Smooth muscle cell of the brain vasculature (primary cell): ENCODE measurements at places on chromosomes 12 and 14.

DNA sequence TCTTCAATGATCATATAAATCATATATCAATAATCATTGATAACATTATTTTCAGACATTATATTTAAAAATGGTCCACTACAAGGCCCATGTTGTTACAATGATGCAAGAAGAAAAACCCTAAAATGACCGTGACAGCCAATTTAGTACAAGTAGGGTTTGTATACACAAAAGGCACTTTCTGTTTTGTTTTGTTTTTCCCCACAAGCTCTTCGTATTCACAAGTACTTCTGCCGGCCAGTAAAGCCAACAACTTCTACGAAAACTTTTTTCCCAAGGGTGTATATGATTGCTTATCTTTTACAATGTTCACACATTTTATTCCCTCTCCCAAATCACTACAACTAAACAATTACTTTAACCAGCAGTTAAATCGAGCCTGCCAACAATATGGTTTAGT, 9.6 kb downstream of the PTPRB start:
- no peak for DNase-seq

DNA sequence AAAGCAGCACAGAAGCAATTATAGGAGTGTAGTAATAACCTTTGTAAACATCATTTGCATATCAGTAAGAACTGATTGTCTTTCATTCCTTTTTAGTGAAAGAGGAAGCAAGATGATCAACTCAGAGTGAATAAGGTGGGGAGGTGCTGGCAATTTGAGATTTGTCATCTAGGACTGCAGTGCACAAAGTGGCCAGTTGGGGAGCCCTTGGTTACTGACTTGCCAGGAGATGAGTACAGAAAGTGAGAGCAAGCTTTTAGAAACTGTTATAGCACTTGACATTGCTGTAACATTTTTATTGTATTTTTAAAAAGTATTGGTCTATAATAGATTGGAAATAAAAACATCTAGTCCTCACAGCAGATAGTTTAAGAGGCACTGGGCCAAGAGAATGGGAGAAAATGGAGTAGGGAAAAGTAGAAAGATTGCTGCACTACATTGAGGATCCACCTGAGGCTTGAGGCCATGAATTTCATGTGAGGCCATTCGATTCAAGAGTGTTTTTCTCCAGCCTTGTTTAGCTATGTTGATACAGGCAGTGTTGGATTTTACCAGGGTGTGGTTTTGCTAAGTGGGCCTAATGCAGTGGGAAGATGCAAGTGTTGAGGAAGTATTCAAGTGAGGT, 98.2 kb downstream of the SNAPC1 start:
- no peak for DNase-seq

- no peak for DNase-seq
These were observed 68.3 kb upstream of the DDX11 start for GRCh38 chr12:31005256-31005943.

DNA sequence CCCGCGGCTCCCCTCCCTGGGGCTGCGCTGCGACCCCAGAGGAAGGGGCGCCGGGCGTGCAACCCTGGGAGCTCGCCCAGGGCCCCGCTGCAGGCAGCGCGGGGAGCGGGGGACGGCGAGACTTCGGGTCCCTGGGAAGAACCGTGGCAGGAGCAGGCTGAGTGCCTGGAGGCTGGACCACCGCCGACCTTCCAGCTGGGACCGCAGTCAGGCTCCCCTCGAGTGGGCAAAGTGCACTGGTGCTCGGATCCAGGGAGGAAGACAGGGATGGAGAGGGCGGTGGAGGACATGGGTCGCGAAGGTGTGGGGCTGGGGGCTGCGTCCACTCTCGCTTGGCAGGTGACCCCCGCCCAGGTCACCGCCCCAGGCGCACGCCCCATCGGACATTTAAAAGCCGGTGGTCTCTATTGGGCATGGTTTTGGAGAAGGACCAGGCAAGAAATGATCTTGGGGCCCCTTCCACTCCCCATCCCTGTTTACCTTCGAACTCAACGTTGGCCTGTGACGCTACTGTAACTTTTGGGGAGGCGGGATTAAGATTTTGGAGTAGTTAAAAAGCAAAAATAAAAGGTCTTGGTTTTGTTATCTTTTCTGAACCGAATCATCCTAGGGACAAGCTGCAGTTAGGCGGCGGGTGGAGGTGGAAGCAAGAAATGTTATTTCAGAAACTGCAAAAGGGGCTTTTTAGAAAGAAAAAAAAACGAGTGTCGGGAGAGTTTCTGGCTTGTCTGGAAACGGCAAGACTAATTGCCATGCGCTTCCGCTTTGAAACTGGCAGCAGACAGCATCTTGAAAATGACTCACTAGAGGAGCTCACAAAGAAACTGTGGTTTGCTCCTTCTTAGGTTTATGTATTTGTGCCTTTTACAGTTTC, 1.0 kb downstream of the ELK3 start:
- DNase-seq: no peak

GRCh38 chr14:81849714-81850113, 316.1 kb upstream of the SEL1L start:
- no peak for DNase-seq

- DNase-seq: no peak
These were observed 6.6 kb upstream of the PPM1A start for GRCh38 chr14:60242429-60242828.

DNA sequence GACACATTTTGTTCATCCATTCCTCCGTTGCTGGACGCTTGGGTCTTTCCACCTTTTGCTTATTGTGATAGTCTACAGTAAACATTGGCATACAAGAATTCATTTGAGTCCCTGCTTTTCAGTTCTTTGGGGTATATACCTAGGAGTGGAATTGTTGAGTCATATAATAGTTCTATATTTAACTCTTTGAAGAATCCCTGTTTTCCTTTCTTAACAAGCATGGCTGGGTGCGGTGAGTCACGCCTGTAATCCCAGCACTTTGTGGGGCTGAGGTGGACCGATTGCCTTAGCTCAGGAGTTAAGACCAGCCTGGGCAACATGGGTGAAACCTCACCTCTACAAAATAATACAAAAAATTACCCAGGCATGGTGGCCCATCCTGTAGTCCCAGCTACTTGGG, 75.4 kb downstream of the CCDC92 start:
- no peak for DNase-seq

GRCh38 chr14:23182372-23183157, 895 bp downstream of the SLC7A8 start:
- DNase-seq: no peak

DNA sequence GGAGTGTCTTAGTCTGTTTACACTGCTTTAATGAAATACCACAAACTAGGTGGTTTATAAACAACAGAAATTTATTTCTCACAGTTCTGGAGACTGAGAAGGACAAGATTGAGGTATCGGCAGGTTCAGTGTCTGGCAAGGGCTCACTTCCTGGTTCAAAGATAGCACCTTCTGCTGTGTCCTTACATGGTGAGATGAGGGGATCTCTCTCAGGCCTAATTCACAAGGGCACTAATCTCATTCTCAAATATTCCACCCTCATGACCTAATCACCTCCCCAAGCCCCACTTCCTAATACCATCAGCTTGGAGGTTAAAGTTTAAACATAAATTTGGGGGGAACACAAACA, 35.0 kb upstream of the PLEK2 start:
- no peak for DNase-seq

DNA sequence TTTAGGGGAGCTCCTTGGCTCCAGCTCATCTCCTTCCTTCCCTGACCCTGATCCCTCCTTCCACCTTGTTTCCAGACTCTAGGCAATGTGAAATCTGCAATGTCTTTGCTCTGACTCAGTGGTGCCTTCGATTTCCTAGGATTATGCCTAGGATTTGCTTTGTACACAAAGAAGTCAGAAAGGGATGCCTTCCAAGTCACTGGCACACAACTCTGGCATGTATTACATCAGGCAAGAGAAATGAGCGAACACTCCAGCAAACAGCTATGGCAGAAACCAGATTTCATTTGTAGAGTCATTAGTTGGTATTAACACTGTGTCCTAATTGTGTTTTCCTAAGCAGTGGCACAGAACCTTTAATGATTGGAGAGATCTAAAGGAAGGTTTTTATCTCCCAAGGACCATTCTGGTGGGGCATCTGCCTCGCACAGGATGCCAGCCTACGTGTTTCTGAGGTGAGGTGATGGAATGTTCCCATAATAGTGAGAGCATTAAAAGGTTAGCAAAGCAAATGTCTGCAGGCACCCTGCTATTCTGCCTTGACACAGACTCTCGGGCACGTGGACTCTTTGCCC, 84.9 kb downstream of the WSCD2 start:
- DNase-seq: no peak

- no peak for DNase-seq
These were observed 66.2 kb downstream of the EID3 start for GRCh38 chr12:104369708-104370107.

GRCh38 chr12:105982022-105982421, 156.7 kb downstream of the NUAK1 start:
- DNase-seq: no peak

DNA sequence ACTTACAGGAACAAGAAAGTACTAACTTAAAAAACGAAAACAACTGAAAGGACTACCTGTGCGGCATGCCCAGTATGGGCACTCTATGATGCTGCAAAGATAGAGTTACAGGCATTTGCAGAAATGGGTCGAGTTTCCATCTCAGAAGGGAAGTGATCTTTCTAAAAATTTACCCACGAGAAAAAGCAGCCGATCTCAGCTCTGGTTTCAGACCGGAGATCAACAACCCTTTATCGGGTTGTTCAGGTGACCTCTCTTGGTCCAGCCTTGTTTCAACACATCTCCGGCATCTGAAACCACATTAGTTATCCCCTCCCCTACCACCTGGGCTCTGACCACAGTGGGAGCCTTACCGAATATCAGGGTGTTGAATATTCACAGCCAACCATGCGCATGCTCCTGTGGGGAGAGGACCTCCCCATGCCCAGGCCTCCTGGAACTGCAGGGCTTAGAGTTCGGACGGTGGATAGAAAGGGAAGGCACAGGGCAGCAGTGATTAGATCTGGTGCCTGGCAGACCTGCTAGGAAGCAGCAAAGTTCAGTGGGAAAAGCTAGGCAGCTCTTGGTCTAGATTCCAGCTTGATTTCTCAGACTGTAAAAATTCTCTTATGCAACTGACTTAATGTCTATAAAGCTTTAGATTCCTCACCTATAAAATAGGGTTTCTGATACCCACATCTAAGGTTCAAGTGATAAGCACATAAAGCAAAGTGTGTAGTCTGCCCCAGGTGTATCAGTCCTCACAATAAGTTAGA, 906.0 kb downstream of the VRK1 start:
- no peak for DNase-seq

- no peak for DNase-seq
These were observed 233.0 kb downstream of the LRFN5 start for GRCh38 chr14:41839661-41840060.
